Spleen (tissue), 13 donors: ENCODE measurements at places on chromosomes 3 and 15.

- DNase-seq, result no peak
Measured at GRCh38 chr3:145017959-145018358, 1046.3 kb downstream of the DIPK2A start.

GRCh38 chr3:111069974-111070771 lies 1.4 kb upstream of the NECTIN3 start:
- DNase-seq, result peak; percentile 79

- DNase-seq, result peak; percentile 78
Measured at GRCh38 chr3:126528800-126529541, 5.0 kb downstream of the CHST13 start.

DNA sequence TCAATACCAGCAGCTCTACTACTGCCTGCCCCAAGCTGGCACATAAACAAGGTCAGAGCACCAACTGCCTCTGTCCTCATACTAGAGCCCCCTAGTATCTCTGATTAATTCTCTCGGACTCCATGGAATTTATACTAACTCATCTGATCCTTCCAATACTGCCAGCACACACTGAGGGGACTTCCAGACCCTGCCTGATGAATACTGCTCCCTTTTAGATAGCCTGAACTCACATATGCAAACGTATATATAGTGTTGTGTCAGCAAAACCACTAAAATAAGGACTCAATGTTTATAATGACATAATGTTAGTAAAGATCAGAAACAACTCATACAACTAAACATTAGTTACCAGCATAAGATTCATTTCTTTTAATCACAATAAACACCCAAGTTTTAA lies 25.0 kb downstream of the CEP70 start:
- DNase-seq, result no peak

GRCh38 chr3:101758224-101758623 lies 20.8 kb upstream of the NXPE3 start:
- DNase-seq, result no peak

- peak; percentile 98 for DNase-seq
Measured at GRCh38 chr3:122793568-122794416, at the start of gene HSPBAP1. HSPBAP1 (minus strand) TSS chr3:122793831; CDS start chr3:122793680, 151 bp downstream.

DNA sequence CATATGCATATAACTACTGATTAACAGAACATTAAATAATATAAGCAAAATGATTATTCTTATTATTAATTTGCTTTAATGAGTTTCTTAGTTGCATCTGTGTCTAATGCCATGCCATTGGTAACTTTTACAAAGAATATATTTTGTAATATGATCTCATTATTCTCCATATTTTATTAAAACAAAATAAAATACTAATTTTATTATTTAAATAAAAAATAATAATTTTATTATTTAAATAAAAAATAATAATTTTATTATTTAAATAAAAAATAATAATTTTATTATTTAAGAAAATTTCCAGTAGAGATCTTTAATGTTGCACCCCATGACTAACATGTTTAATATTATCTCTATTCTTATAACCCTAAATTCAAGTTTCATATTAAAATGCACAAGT lies 771.1 kb downstream of the NR2F2 start:
- no peak for DNase-seq

DNA sequence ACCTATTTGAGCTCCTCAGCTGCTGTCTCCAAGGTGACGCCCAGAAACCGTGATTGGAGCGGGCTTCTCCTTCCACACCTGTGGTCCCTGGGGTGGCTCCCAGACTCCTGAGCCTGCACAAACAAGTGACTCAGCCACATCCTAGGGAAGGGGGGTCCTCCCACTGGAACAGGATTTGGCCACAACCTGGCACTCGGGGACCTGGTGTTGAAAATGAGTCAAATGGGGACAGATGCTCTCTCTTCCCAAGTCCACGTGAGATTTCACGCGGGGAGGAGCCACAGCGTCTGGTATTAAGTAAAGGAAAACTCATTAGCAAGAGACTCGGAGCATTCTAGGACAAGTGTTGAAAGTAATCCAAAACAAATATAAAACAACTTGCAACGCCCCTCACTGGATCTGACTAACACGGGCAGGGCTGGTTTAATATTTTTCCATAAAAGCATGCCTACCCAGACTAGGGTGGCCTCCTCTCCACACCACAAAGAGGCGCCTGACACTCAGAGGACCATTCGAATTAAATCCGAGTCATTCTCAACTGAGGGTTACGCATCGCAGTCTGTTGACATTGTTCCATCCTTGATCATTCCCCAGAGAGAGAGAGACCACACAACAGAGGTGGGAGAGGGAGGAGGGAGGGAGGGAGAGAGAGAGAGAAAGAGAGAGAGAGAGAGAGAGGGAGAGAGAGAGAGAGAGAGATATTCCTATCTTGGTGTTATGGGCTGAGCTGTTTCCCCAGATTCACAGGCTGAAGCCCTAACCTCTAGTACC lies 74.4 kb downstream of the MGLL start:
- peak; percentile 53 for DNase-seq

DNA sequence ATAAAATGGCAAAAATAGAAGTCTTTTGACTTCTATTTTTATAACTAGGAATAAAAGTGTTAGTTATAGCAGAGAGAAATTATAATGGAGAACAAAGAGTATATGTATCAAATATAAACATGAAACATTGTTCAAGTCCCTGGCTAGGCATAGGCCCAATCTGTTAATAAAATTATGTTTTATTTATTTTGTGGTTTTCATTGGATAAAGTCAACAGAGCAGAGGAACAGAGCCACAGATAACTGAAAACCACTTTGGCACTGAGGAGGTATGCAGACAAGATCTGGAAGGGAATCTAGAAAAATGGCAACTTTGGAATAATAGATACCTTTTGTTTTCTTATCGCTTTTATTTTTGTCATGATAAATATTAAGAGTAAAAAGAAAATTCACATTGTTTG lies 50.4 kb upstream of the ICE2 start:
- no peak for DNase-seq

DNA sequence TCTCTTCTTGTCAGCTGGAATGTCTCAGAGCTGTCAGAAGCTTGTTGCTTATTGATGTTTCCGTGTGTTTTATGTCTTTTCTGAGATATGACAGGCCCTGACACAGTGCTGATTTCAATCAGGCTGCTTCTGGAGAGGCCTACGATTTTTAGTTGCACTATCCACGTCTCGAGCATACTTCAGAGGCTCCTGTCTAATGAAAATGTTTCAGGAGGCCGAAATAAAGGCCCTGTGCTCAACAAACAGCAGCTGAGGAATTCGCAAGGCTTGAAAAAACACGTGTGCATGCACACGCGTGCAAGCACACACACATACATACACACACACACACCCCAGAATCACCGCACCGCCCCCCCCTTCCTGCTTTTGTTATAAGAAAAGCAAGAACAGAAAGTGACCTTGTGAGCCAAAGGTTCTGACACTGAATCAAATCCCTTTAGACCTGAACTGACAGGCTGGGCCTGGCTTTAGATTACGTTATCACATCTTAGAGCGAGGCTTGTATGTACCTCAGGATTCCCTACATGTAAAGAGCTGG lies 296.6 kb downstream of the NR2F2 start:
- DNase-seq, result peak; percentile 70

- no peak for DNase-seq
Measured at GRCh38 chr3:24714436-24714835, 219.8 kb upstream of the THRB start.

- DNase-seq, result no peak
Measured at GRCh38 chr15:70195171-70195570, 97.5 kb upstream of the TLE3 start.

DNA sequence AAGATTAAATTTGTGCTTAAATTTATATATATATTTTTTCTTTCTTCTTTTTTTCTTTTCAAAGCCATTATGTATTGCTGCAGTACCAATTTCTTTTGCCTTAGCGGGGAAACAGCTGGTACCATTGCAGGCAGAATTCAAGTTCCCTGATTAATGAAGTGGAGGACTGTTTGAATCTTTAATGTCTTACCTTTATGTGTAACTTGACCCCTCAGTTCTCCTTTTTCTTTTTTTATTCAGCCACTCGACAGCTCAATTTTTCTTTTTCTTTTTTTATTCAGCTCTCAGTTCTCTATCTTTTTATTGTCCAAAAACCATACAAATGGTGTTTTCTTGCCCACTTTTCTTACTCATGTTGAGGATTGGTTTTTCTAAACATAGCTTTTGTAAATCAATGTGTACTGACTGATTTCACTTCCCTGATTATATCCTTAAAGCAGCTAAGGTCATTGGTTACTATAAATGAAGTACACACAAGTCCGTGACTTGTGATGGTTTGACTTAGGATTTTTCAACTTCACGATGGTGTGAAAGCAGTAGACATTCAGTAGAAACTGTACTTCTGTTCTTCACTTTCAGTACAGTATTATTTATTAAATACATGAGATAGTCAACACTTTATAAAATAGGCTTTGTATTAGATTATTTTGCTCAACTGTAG lies 22.8 kb downstream of the ATP2C1 start:
- no peak for DNase-seq

- peak; percentile 84 for DNase-seq
Measured at GRCh38 chr3:194682694-194683310, 2.9 kb upstream of the FAM43A start.

DNA sequence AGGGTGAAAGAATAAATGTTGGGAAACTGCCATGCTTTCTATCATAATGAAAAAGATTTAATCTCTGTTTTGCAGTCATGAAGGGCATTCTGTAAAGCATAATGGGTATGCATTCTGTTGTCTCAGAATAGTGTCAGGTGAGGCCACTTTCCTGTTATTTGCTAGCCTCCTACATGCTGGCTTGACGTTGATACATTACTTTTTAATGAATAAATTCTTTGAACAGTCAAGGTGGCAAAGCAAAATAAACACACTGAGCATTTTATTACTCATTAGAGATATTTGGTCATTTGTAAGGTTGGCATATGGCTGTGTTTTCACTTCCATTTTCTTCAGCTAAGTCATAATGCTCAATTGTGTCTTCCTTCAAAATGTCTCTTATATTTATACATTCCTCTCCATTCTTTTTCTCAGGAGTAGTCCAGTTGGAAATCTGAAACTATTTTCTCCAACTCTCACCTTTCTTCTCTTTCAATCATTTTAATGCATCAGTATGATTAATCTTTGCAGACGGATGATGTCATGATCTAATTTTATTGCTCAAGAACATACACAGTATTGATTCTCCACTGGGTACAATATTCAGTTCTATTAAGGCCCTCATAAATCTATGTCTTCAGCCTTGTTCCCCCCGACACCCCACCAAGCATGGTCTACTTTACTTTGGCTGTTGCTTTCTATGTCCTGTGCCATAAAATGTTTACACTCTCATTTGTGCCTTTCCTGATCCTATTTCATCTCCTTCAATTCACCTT lies 290.7 kb downstream of the GBE1 start:
- DNase-seq, result no peak

GRCh38 chr3:184584464-184584891 lies 22.9 kb downstream of the EPHB3 start:
- DNase-seq, result no peak

GRCh38 chr3:172467170-172467824 lies 19.0 kb upstream of the GHSR start:
- DNase-seq, result no peak

GRCh38 chr3:30462721-30463470 lies 143.5 kb upstream of the TGFBR2 start:
- no peak for DNase-seq

DNA sequence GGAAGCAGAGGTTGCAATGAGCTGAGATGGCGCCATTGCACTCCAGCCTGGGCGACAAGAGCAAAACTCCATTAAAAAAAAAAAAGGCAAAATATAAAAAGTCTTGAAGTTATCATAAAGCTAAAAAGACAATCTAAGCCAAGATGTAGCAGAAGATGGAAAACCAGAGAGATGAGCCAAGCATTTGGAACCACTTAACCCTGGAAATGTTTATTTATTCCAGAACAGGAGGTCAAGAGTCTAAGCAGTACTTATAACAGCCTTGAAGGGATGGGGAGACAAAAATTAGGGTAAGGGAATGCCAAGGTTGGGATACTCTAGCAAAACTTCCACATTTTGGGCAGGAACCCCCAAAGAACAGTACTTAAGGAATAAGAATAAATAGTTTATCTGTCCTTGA lies 30.1 kb downstream of the FAIM start:
- DNase-seq, result no peak

DNA sequence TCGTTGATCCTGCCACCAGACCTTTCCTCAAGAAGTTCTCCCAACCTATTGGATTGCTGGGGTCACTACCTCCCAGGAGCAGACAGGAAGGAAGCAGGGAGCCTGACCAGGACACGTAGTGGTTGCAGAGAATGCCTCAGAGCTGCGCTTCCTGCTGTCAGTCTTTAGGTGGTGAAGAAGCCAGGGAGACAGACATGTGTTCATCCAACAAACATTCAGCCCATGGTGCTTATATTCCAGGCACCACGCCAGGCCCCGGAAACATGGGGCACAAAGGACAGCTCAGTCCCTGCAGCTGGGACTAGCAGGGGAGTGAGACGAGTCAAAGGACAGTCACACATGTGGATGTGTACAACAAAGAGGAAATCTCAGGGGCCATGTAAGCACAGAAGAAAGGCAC lies 26.0 kb upstream of the CORO2B start:
- peak; percentile 54 for DNase-seq

- no peak for DNase-seq
Measured at GRCh38 chr3:12253516-12254343, 35.1 kb upstream of the PPARG start.

- no peak for DNase-seq
Measured at GRCh38 chr3:177096615-177097014, 100.7 kb downstream of the TBL1XR1 start.

GRCh38 chr15:40498891-40499290 lies 28.1 kb downstream of the CHST14 start:
- DNase-seq, result no peak

DNA sequence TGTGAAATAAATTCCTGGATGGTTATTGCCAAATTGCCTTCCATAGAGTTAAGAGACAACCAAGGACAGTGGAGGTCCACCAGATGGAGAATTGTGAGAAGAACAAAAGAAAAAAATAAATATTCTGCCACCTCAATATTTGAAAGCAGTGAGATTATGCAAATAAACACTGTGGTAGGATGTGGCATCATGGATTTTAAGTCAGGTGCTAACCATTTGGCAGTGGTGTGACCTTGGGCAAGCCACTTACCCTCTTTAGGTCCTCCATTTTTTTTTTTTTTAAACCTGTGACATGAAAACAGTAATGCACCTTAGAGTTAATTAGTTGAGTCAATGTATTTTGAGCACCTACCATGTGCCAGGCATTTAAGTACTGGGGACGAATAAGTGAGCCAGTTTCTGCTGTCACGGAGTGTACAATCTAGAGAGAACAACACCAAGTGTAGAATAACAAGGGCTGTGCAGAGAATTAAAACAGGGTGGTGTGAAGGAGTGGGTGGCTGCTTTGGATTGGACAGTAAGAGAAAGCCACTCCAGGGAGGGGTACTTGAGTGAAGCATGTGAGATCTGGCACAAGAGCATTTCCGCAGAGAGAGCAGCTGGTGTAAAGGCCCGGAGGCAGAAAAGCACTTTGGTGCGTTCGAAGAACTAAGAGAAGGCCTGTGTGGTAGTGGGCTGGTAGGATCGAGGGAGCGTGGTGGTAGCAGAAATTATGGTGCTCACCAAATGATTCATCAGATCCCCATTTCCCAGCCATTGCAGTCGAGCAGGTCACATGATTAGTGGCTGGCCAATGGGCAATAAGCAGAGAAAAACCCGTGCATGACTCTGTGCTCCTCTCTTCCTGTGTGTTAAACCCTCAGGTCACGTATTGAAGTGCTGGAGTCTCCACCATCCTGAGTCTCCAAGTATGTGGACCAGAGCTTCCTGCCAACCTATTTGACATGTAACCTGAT lies 39.2 kb downstream of the CCK start:
- no peak for DNase-seq

- no peak for DNase-seq
Measured at GRCh38 chr3:157520485-157521150, 17.4 kb upstream of the VEPH1 start.

GRCh38 chr3:123449102-123449996 lies 459 bp upstream of the ADCY5 start:
- peak; percentile 74 for DNase-seq

GRCh38 chr3:156416846-156417558 lies 137.9 kb downstream of the SSR3 start:
- no peak for DNase-seq
